ENCODE measurements at places on chromosomes 11 and 22.

GRCh38 chr22:47144076-47144765, 381.8 kb downstream of the TBC1D22A start:
- no peak for DNase-seq

DNA sequence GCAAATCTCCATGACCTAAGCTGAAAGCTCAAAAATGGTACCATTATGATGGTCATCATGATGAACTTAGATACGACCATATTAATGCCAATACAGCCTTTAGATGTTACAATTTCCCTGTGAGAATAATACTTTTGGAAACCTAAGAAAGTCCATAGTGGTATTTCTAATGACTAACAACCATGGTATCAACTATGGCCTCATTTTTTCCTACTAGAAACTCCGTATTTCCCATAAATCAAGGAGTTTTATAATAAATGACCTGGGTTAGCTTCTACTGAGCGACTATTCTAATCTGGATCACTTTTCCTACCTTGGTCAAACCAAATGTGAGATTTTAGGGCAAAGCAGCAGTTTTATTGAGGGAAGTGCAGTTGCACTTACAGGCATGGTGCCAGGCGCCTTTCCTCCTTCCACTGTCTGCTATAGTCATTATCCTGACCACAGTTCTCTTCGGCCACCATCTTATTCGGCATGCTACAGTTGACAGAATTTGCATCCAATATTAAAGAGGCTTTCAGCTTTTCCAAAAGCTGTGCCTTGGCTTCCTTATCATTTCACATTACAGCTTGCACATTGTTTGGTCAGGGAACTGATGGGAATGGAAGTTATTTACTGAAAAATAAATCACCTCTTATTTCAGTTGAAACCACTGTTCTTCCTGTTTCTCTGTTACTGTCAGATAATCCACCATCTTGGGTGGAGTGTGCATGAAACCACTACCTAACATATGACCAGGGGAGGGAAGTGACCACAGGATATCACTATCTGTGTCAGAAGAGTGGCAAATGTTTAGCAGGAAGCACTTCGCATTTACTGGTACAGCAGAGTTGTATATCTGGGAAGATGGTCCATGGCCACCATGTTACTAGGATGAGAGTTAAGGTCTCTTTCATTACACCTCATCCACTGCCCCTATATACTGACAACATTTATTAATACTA, 74.5 kb upstream of the PICALM start:
- DNase-seq, result no peak

DNA sequence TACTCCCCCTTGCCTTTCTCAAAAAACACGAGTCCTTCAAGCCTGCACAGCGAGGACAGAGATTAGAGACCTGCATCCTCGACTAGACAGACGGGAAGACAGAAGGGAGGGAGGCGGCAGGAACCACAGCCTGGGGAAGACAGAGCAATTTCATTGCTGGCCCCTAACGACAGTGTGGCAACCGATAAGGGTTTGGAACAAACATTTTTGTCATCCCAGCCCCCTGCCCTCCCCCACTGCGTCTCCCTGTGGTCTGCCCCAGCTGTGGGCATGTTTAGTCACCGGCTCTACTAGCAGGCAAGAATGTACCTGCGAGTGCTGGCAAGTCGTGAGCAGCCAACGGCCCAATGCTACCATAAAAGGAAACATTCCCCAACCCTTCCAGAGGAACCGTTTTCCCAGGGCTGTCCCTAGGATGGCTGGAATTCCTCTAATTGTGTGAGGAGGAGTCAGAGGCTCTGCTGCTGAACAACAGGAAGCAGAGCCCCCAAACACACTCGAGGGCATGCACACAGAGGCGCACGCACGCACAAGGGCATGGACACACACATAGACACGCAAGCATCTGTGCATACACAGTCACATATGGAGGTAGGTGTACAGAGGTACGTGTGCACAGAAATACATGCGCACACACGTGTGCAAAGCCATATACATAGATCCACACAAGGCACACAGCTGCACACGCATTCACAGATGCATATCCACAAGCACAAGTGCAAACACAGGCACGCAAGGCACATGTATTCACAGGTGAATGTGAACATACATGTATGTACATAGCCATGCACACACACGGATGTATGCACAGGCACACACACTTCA, 58.3 kb downstream of the MYH9 start:
- DNase-seq, result peak; percentile 79

DNA sequence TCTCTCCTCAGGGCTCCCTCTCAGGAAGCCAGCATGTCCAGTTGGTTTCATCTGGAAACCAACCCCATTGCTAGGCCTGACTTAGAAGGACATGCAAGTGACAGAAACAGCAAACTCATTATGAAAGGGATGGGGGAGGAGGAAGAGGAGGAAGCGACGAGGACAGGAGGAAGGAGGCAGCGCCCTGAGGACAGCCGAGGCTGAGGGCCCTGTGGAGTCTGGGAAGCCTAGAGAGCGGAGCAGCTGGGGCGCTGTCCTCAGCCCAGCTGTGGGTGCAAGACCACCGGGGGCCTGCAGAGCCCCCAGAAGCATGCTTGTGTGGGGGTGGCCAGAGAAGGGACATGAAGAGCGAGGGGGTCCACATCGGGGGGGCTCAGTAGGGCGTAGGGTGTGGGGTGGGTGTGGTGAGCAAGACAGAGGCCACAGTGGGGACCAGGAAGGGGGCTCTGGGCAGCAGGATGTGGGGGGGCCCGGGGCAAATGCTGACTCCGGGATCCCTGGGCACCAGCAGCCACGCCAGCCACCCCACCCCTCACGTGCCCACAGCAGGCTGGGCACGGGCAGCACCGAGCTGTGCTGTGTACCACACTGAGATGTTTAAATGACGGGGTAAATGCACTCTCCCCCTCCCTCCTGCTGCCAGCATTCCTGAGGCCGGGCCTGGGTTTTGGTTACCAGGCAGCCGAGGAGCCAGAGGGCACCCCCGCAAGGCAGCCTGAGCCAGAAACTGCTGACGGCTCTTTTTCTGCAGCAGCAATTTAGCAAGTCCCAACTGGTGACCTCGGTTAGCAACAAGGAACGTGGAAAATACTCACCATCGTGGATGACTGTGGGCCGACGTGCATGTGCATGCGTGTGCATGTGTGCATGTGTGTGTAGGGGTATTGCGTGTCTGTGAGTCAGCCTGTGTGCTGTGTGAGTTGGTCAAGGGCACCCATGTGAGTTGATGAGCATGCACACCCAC, 82.7 kb upstream of the LINC01488 start:
- no peak for DNase-seq

DNA sequence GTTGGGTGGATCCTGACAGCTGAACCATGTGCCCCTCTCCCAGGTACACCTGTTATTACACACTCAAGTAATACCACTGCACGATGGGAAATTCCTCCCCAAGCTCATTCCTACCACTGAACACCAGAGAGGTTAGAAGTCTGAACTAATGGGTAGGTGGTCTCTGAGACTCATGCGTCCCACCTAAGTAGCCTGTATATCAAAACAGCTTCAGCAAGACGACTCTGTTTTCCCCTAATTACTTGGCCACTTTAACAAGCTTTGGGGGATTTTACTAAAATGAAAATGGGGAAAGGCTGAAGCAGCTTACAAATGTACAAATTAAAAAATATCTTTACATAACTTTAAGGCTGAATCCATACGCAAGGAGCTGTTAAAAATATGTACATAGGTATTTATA, 29.4 kb downstream of the LGR4 start:
- no peak for DNase-seq

- DNase-seq, result no peak
These were observed 403.7 kb upstream of the SYN3 start for GRCh38 chr22:33461698-33462434.

GRCh38 chr11:120431633-120432032, 79.9 kb upstream of the GRIK4 start:
- DNase-seq, result no peak

- no peak for DNase-seq
These were observed 42.5 kb downstream of the INSC start for GRCh38 chr11:15157181-15157580.

GRCh38 chr11:130891326-130891725, 25.0 kb downstream of the SNX19 start:
- no peak for DNase-seq

DNA sequence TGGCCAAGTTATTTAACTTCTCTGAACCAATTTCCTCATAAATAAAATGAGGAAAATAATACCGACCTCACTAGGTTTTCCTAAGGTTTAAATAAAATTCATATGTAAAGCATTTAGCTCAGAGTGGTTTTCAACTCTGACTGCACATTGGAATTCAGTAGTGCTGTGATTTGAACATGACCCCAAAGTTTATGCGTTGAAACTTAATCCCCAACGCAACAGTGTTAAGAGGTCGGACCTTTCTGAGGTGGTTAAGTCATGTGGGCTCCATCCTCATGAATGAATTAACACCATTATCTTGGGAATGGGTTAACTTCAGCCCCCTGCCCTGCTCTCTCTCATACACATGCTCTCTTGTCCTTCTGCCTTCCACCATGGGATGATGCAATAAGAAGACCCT, 322.2 kb downstream of the AASDHPPT start:
- DNase-seq, result no peak

GRCh38 chr11:127624306-127624856, 623.8 kb upstream of the KIRREL3 start:
- peak; percentile 21 for DNase-seq

GRCh38 chr22:19730655-19731360, 7.5 kb downstream of the GP1BB start:
- peak; percentile 97 for DNase-seq

DNA sequence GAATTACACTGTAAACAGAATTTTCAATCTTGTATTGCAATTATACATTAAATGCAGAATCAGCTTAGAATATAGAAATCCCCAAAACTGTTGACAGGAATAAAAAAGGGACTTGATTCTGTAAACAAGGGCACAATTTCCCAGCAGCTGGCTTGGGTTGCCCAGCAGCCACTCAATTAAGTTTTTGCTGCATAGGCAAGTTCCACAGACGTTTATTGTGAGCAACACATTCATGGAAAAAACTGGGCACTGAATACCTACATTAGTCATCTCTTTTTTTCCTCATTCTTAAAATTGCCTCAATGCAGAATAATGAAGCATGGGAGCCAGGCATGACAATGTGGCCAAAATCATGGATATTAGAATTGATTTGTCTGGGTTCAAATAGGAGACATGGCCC, 421.8 kb upstream of the ANO5 start:
- no peak for DNase-seq

DNA sequence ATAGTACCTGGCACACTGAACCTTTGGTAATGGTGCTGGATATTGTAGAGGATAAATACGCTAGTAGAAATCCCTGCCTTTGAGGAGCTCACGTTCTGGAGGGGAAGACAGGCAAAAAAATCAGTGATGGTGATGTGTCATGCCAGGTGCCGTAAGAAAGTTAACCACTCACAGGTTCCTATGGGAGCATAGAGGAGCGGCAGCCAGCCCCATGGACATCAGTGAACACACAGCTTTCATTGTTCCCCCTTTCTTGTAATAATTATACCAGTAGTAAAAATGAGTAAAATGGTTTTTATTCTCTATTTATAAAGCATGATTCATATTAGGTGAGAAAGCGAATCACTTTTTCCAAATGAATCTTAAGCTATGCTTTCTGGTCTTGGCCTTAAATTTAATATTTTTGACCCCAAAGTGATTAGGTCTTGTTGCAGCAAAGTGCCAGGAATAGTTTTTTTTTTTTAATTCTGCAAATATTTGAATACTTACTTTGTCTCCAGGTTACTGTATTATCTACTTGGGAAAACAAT, 57.9 kb downstream of the UVRAG start:
- no peak for DNase-seq

GRCh38 chr11:38460896-38461295, 1862.9 kb upstream of the RAG2 start:
- peak; percentile 48 for DNase-seq

- DNase-seq, result no peak
These were observed 793.6 kb downstream of the DLG2 start for GRCh38 chr11:84833488-84834088.

DNA sequence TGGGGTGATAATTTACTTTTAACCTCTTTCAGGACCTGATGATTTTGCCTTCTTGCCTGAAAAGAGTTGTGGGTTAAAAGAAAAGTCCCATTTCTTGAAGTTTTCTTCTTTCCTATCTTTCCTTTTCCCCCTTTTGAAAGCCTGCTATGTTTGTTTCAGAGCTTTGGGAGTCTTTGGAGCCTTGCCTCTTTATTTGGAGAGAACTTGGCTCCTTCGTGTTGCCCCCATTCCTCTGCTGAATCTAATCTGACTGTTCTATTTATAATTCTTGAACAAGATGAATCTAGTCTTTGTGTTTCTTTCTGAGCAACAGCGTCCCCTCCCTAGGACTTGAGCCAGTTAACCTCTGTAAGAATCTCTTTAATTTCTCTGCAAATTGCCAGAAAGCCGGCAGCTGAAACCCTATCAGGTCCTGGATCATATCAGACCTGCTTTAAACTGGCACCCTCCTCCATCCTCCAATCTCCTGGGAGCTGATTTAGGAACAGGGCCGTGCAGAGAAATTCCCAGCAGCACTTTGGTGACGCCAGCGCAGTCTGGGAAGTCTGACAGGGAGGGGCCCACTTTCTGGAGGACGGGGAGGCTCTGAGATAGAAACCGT, 289.1 kb upstream of the SORL1-AS1 start:
- DNase-seq, result no peak

- peak; percentile 64 for DNase-seq
These were observed 1.2 kb upstream of the ZFP91 start for GRCh38 chr11:58577555-58578135.

DNA sequence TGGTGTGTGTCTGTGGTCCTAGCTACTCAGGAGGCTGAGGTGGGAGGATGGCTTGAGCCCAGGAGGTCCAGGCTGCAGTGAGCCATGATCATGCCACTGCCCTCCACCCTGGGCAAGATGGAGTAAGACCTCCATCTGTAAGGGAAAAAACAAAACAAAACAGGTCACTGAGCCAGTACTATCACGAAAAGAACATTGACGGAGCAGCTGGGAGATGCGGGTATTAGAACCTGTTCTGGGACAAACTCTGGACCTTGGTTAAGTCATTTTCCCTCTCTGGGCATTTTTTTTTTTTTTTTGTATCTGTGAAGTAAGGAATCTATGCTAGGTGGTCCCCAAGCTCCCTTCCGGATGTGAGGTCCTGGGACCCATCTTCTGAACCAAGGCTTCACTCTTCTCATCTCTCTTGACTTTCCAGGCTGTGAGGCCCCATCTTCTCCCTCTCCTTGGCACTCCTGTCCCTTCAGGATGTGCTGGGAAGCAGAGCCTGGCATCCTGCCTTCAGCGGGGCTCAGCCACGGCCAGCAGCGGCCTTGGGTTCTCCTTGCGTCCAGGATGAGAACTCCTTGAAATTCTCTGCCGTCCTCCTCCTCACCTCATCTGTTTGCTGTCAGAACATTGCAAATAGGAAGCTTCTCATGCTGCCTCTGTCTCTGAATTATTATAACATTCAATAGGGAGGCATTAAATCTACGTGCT, 130.8 kb downstream of the GRIK4 start:
- DNase-seq, result no peak

- no peak for DNase-seq
These were observed 34.3 kb upstream of the OR10G7 start for GRCh38 chr11:124075492-124075840.

Data from mesothelial cell of epicardium (in vitro differentiated cells).